ENCODE measurements at places on chromosomes 1 and 21. TPM values are rescaled to one million over a fixed set of nuclear protein-coding genes. Genes with fewer than 3 reads are reported as not detected.

DNA sequence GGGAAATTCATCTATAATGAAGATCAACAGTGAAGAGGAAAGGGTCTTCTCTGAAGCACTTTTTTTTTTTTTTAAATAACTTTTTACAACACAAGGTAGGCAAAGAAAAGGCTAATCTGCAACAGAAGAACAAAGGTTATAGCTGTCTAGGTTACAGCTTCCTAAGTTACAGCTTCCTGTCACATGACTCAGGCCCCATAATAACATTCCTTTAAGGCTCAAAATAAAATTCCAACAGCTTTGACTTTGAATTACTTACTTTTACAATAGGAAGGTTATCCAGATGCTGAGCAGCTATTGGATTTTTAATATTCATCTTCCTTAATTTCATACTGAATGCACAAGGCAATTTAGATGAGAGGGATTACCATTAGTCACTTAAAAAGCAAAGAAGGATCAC lies 40.4 kb upstream of the TMEM61 start:
- no peak overlapping the region for H3K4me3 ChIP-seq
- no peak overlapping the region for H3K27ac ChIP-seq
- no peak for DNase-seq
- H3K27me3 ChIP-seq = no peaks in the 10 kb centered on the region

GRCh38 chr1:12028248-12028647 lies 8.9 kb downstream of the MIIP start:
- no peak for DNase-seq
- H3K4me1 ChIP-seq = no peaks in the 10 kb centered on the region
- no peaks in the 10 kb centered on the region for H3K36me3 ChIP-seq

The FTCD gene
- not detected for total RNA-seq

The FLVCR1 gene
- 28.9 TPM for total RNA-seq

DNA sequence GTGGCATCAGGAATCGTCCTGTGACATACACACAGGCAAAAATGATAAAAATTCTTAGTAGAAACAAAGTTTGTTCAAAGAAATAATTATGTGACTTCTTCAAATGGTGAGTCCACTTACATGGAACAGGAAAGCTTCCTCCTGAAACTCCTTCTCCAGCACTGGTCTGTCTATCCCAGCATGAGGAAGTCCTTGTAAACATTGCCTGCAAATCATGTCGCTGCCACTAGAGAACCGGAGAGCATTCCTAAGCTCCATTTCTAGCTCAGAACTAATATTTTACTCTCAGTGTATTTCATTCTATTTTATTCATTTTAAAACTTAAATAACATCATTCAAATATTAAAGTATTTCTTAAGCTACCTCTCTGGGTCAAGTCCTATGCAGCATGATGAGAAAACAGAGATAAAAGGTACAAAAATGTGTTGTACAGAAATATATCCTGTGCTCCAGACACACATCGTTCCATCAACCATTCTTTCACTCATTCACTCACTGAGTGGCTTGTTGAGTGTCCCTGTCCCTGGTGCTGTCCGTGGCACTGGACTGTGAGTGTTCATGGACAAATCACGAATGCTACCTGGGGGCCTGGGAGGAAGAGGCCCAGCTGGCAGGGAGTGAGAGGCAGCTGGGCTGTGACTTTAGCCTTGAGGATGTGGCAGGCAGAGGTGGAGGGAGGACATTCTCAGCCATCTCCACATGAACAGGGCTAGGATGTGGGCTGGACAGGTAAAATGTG lies 10.0 kb downstream of the CYP4A22 start:
- H3K4me1 ChIP-seq = no peaks in the 10 kb centered on the region
- H3K36me3 ChIP-seq = no peaks in the 10 kb centered on the region
- DNase-seq = no peak
- no peaks in the 10 kb centered on the region for H3K27me3 ChIP-seq
- H3K27ac ChIP-seq = no peak overlapping the region

All from uterus (tissue), 4 donors.